ENCODE measurements at places on chromosomes 2 and 18. TPM values are rescaled to one million over a fixed set of nuclear protein-coding genes. Genes with fewer than 3 reads are reported as not detected.

RESP18 gene
- not detected for total RNA-seq

DOCK10 gene
- 6.1 TPM for total RNA-seq

CTIF gene
- 18.0 TPM for total RNA-seq

LYPD1 gene
- 0.13 TPM for total RNA-seq

VAMP5 gene
- 89.2 TPM for total RNA-seq

AKAIN1 gene
- not detected for total RNA-seq

NDUFB3 gene
- total RNA-seq: 45.4 TPM

HS6ST1 gene
- 8.3 TPM for total RNA-seq

MAP2 gene
- total RNA-seq: 11.2 TPM

MROH2A gene
- total RNA-seq: not detected

PLEKHA3 gene
- total RNA-seq: 5.0 TPM

DPP4 gene
- 67.4 TPM for total RNA-seq

CD8B2 gene
- total RNA-seq: not detected

FOXI3 gene
- total RNA-seq: not detected

PPP1R1C gene
- total RNA-seq: 0.13 TPM

STON1 gene
- 2.1 TPM for total RNA-seq

CRYGD gene
- total RNA-seq: not detected

COLEC12 gene
- 33.4 TPM for total RNA-seq

RAX gene
- not detected for total RNA-seq

DUSP19 gene
- total RNA-seq: 2.1 TPM

SLC1A4 gene
- total RNA-seq: 16.3 TPM

Data from dermis microvascular lymphatic vessel endothelial cell (primary cell).